BJ (cell line): ENCODE measurements at places on chromosomes 11 and 22.

DNA sequence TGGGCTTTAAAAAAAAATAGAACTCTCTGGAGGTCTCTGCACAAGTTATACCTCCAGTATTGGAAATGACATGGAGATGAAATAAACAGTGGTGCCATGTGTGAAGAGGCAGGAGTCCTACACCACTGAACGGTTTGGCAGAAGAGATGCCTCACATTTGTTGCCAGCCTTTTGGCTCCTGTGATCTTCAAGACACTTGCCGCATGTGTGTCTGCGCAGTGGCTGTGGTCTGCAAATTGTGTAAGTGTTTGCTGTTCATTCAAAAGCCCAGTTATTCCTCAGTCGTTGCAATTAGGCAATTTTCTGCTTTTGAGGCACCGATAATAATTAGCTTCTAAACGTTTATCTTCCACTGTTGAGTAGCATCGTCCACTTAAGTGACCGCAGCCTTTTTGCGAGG, 319.1 kb downstream of the BRD1 start:
- DNase-seq, result no peak

- no peak for DNase-seq
These were observed 999 bp downstream of the TSKU start for GRCh38 chr11:76783896-76784813.

DNA sequence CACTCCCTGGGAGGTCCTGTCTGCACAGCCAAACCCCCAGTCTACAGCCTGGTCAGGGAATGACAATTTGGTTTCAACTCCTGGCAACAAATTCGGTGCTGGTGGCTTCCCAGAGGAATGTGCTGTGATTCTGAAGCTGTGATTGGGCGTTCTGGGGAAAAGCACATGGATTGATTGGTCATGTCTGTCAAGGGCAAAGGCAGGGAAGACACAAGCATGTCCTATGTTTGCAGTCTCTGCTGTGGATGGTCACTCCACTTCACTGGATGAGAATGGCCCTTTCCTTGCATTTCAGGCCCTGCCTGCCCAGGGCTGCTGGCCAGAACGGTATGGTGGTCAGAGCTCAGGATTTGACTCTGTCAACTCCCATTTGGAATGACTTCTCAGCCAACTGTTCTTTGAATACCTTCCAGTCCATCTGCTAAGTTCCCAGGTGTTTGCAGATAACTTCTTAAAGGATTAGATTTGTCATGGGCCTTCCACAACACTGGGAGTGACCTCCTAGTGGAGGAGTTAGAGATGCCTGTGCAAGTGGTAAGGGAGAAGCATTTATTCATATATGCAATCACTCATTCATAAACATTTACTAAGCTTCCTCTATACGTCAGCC, 42.7 kb downstream of the SGSM1 start:
- no peak for DNase-seq

GRCh38 chr11:104912102-104912501, 13.8 kb upstream of the CASP12 start:
- DNase-seq, result no peak

- DNase-seq, result no peak
These were observed 8.6 kb downstream of the TTLL1 start for GRCh38 chr22:43080616-43081015.

DNA sequence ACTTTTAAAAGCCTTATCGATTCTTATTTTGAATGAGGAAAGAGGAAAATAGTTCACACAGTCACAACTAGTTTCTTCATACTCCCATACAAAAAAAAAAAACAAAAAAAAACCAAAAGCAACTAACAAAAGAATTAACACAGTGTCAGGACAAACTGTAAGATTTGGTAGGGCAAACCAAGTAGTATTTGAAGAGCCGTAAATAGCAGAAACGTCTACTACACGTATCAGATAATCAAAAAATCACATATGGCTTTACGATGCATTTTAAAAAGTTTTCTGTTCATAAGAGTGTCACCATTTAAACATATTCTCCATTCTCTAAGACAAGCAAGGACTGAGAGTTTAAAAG, 2.3 kb downstream of the PICALM start:
- no peak for DNase-seq

GRCh38 chr22:50061824-50062355, 3.8 kb upstream of the TTLL8 start:
- no peak for DNase-seq

GRCh38 chr22:30969532-30970355, 679 bp downstream of the TUG1 start:
- DNase-seq, result no peak

DNA sequence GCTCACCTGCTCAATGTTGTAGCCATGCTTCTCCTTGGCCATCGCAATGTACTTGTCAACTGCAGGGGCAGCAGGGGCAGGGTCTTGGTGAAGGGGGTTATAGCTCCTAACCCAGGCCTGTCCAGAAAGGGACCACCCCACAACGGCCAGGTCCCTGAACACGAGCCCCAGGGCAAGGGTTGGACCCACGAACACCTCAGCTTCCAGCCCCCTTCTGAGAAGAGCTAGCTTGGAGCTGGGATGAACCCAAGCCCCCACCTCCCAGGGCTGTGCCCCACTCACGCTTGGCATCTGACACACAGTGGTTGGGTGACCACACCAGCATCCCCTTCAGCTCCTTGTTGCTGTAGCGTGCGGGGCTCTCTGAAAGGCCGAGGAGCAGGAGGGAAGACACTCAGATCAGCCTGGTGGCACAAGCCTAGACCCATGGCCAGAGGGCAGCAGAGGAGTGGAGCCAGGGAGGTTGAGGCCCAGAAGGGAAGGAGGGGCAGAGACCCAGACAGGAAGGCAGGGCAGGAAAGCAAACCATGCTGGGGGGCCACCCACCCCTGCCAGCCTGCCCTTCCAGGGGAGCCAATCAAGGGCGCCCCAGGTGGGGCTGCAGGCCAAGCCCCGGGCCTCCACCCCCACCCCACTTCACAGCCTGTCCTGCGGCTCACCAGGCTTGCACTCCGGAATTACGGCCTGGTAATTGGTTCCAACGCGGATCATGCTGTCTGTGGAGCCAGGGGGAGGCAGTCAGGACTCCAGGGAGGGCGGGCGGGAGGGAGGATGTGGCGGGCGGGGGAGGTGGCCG, 1.9 kb downstream of the RCOR2 start:
- DNase-seq, result no peak
